Stimulated activated CD8-positive, alpha-beta memory T cell treated with anti-CD3 and anti-CD28 coated beads, Interleukin-15, amount 100 ng/mL, for 4 hours (primary cell): ENCODE measurements at places on chromosomes 2 and 18.

GRCh38 chr2:85606116-85606455 lies 3.6 kb upstream of the TMEM150A start:
- no peak for DNase-seq

DNA sequence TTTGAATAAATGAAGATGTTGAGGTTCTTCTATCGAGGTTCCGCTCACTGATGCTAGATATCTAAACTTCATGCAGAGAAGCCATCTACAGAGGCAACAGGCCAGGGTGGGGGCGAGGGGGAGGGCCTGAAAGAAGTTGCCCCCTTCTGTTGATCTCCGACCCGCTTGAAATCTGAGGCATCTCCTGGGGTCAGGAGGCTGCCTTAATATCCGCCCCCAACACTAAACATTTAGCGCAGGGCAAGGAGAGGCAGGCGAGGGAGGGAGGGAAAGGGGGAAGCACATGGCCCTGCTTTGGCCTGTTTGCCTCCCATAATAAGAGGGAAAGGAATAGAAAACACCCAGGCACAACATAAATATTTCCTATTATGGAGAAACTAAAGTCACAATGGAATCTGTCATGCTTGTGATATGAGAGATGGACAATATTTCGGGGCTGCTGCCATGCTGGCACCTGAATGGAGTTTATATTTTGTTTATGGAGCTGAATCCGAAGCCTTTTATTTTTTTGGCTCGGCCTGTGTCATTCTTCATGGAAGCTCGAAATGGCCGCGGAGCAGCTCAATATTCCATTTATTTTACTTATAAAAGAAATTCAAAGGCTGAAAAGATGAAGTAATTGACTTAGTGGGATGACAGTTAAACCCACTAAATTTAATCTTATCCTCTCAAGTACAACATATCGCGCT lies 221.1 kb downstream of the INSIG2 start:
- no peak for DNase-seq

- DNase-seq: no peak
Observed at GRCh38 chr2:217562871-217563480, 439.8 kb downstream of the TNS1 start.

DNA sequence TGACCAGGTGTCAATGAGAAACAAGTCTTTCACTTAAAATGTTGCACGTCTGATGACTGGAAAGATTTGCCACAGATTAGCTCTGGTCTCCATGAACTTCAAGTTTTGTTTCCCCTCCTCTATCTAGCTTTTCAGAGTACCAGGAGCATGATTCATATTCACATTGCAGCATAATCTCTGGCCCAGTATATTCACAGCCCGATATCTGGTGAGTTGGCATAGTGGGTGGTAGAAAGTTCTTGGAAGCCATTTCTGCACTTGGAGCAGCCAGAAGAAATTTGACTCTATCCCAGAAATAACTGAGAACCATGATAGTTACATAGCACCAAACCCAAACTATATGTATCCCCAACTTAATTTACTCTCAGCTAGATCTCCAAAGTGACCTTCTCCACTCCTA lies 503.9 kb downstream of the PID1 start:
- no peak for DNase-seq

DNA sequence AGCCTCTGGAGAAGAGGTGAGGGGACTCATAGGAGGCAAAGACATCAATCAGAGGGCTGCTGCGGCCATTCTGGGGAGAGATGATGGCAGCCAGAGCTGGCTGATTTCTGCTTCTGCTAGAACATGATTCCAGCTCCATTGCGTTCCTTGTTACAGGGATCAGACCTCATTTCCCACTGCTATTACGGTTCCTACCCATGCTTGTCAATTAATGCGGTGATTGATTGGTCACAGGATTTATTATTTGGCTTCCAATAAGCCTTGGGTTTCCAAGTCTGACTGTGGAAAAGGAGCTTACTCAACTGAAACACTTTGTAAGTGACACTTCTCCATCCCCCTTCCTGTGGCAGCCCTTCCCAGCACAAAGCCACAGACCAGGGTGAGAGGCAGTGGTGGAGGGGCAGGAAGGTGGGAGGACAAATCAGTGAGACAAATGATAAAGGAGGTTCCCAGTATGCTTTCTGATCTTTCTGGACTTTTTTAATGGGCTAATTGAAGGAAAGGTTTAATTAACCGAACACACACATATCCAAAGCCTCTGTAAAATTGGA lies 26.8 kb upstream of the CTLA4 start:
- no peak for DNase-seq

DNA sequence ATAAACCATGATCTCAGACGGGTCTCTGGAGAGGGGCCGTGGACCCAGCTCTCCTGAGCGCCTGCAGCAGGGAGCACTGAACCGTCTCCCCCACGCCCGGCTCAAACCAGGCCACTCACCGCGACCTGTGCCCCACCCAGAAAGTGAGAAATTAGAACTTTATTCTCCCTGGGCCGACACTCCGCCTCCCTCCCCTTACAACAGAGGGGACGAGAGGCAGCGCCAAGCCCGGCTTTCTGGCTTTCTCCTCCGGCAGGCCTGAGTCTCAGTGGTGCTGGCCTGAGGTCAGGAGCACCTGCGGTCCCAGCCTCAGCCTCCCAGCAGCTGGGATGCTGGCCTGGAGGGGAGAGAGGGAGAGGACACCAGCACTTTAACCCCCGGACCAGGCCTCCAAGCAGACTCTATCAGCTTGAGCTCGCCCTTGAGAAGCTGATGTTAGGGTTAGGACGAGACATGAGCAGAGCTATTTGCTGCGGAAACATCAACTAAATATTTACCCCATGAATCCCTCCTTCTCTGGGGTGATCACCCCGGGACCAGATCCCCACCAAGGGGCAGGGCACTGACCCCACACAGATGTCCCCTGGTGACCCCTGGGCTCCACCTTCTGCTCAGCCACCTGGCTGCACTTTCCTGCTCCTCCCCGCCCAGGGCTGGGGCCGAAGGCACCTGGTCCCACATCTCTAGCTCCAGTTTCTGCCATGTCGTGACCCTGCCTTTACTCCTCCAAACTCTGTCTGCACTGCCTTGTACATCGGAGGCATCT lies 856.3 kb upstream of the SALL3 start:
- DNase-seq: no peak

GRCh38 chr2:166419616-166419934 lies 43.8 kb upstream of the SCN9A start:
- no peak for DNase-seq

- DNase-seq: no peak
Observed at GRCh38 chr2:1366546-1367134, 46.6 kb upstream of the TPO start.

DNA sequence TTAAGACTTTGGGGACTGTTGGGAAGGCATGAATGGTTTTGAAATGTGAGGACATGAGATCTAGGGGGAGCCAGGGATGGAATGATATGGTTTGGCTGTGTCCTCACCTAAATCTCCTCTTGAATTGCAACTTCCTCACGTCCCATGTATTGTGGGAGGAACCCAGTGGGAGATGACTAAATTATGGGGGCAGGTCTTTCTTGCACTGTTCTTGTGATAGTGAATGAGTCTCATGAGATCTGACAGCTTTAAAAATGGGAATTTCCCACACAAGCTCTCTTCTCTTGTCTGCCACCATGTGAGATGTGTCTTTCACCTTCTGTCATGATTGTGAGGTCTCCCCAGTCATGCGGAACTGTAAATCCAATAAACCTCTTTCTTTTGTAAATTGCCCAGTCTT lies 11.5 kb upstream of the MBP start:
- DNase-seq: no peak

DNA sequence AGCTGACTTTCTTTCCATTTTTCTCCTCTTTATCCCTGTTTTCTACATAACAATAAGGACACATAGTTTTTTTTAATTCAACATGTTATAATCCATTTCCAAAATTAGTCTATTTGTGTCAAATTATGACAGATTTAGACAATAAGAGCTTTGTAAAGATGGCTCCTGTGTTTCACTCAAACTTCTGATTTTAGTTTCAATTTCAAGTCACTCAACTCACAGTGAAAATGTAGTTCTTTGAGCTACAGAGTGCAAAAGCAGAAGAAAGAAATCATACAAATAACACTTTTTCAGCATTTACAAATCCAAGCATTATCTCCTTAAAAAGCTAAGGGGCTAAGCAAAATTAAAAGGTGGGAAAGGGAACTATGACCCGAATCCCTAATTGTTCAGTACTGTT lies 340.7 kb upstream of the TRIB2 start:
- DNase-seq: no peak

GRCh38 chr2:242031481-242032019 lies 162.0 kb downstream of the RTP5 start:
- peak; percentile 41 for DNase-seq

- DNase-seq: no peak
Observed at GRCh38 chr18:3631887-3632286, 181.9 kb downstream of the TGIF1 start.

DNA sequence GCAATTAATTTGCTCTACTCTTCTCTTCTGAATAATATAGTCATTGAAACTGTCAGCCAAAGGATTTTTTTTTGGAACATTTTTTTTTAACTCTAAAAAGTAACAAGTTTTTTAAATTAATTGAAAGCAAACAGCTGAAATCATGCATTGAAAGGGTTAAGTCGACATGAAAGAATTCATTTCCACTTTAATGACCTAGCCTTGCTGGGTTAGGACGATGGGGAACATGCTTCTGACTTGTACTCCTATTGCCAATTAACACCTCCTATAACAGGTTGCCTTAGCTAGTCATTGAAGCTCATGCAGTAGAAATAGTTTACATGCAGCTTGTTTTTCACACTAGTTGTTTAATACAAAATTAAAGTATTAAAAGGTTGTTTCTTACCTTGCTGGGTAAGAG lies 47.8 kb downstream of the PSMD14 start:
- no peak for DNase-seq
